Left cardiac atrium (tissue), 4 donors: ENCODE measurements at places on chromosomes 7 and 10. TPM values are rescaled to one million over a fixed set of nuclear protein-coding genes. Genes with fewer than 3 reads are reported as not detected.
A peak's percentile ranks its signal among the peaks of the same experiment; 100 is the strongest.

DNA sequence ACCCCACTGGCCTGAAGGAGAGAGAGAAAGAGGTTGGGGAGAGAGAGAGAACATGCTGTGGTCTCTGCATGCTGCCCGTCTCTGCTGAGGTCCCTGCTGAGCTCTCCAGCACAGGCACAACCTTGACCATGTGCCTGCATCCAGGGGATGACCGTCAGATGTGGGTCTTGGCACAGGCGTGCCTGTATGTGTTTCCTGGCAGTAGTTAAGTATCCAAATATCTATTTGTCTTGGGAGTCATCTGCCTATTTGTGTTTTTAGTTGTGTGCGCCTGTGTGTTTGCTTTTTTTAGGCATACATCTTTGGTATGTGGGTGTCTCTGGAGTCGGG lies 1.9 kb upstream of the UNC5B start:
- DNase-seq, result no peak

GRCh38 chr10:48649349-48649944 lies 35.2 kb upstream of the WDFY4 start:
- no peak for DNase-seq

DNA sequence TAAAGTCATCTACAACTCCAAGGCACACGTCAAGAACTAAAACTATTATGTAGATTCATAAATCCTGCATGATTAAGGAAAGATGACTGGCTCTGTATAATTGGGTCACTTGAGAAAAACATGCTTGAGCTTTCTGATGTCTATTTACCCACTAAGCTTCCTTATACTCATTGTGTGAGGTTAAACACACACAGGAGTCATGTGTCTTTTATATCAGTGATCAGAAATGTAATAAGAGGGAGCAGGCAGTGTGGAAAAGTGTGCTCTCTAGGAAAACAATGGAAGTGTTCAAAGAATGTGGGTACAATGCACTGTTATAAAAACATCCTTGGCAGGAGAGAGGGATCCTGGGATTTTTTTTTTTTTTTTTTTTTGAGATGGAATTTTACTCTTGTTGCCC lies 108.6 kb upstream of the ARID5B start:
- DNase-seq, result no peak

DNA sequence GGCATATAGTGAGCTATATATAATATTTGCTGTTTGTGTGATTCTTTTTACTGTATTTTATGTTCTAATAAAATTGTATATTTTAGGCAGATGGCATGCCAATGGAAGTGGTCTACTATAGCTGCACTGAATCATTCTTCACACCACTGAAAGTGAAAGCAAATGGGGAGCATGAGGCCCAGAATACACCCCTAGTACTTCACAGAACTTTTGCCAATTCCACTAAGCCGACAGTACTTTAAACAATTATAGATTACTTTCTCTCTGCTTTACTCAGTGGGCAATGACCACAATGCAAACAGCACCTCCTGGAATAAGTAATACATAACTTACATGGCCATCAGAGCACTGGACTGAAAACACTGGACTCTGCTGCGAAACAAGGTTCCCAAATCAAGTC lies 70.2 kb downstream of the ANKRD26 start:
- no peak for DNase-seq

DNA sequence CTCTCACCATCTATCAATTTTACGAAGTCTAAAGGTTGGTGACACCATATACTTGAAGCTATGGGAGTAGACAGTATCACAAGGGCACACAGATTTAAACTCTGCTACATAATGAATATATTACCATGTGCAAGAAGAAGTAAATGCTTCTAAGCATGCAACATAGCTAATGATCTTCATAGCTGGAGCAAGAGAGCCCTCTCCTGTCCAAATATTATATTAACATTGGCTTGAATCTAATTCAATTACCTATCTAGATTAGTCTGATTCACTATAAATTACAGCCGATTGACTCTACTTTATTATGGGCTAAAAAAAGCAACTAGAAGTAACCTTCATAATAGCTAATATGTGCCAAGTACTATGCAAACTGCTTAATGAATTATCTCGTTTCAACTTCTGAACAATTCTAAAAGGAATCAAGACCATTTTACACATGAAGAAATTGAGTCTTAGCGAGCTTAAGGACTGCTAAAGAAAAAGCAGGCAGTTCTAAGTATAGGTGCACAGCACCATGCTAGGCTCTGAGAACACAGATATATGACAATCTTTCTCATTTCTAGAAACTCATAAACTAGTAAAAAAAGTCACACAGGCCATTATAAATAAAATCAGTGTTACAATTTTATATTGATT lies 21.9 kb downstream of the FRA10AC1 start:
- no peak for DNase-seq

GRCh38 chr10:21529032-21529910 lies 3.8 kb upstream of the SKIDA1 start:
- no peak for DNase-seq

DNA sequence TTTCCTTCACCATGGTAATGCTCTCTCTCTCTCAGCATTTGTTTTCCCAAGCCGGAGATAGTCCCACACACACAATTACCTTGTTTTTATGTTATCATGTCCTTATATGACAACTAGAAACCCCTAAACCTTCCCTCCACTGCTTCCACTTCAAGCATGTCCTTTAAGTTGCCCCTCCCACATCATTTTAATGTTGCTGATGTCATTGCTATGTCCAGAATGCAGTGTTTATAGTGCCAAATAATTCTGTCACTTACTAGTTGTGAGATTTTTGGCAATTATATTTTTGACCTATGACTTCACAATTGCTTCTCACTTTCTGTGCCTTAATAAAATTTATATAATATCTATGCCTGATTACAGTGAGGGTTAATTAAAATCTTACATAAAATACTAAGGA lies 645.9 kb downstream of the XPNPEP1 start:
- DNase-seq, result no peak

DNA sequence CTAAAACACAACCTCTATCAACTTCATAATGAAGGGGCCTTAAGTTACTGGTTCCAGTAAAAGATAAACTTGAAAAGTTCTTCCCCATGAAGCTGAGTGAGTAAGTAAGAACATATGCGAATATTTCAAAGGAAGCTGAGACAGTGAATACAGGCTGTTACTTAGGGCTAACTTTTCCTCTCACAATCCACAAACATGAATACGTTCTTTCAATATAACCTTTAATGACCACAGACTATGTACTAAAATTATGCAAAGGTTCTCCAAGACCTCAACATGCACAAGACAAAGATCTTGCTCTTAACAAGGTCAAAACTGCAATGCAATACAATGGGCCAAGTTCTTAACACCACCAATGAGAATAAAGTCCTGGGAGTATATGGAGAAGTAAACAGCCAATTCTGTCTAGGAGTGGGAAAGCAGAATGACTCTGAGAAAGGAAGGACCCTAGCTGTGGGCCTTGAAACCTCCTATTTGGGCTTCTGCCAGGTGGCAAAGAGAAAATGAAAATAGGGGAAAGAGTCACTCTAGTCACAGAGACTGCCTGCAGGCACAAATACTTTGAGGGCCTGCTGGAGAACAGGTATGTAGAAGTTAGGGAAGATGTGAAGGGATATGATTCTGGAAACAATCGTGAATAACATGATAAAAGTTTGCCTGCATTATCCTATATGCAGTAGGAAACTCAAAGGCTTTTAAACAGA lies 43.7 kb downstream of the OSBPL3 start:
- DNase-seq, result no peak

LRRC4 gene
- 8.3 TPM for total RNA-seq

- no peak for DNase-seq
Measured at GRCh38 chr7:106243893-106244292, 40.9 kb downstream of the NAMPT start.

- no peak for DNase-seq
Measured at GRCh38 chr10:30103595-30104320, 44.4 kb upstream of the JCAD start.

DNA sequence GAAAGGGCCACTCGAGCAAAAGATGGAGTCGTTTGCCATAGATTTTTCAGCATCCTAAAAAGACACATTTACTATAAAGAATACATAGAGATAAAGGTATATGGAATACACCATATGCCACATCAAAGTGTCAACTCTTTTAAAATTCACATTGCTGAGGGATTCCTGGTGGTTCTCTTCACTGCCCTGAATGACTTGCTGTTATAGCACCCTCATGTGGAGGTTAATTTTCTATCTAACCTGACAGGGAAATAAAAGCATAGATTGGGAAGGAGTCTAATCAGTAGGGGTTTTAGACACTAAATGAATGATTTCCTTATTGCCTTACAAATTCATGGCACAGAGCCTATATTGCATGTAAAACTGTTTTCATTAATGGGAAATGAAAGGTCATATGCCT lies 25.9 kb downstream of the DNAH11 start:
- no peak for DNase-seq

BTBD16 gene
- 0.37 TPM for total RNA-seq

GRCh38 chr10:50234486-50234885 lies 16.8 kb downstream of the ASAH2 start:
- no peak for DNase-seq

HOGA1 gene
- total RNA-seq, result 13.2 TPM

GRCh38 chr7:23467806-23468525 lies 2.3 kb downstream of the IGF2BP3 start:
- DNase-seq, result no peak

ADAP1 gene
- total RNA-seq, result 6.9 TPM

DNA sequence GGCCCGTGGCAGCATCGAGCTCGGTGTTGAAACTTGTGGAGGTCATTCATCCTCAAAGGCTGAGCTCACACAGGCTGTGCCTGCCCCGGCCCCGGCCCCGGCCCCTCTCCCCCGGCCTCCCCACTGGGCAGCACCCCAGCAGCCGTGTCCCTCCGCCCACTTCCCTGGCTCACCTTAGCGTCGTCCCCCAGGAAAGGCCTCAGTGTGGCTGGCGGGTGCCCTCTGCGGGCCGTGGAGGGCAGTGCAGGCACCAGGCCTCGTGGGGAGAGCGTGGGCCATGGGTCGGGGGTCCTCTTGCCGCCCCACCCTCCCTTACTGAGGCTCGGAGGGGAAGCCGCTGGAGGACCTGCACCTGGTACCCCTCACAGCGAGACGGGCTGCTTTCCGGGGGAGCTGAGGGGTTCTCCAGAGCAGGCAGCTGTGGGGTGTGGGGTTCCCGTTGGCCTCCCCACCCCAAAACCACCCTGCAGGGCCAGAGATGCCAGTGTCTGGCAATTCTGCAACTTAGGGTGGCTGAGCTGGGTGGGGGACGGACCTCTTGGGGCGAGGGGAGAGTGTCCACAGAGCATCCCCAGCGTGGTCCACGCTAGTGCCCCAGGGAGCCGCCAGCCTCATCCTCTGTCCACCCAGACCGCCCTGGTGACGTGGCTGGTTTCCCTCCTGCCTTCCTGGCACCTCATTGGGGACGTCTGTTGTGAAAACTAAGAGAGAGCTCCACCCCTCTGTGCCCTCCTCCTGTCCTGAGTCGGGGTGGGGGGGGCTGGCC lies 44.2 kb upstream of the DPYSL4 start:
- peak; percentile 50 for DNase-seq

DNA sequence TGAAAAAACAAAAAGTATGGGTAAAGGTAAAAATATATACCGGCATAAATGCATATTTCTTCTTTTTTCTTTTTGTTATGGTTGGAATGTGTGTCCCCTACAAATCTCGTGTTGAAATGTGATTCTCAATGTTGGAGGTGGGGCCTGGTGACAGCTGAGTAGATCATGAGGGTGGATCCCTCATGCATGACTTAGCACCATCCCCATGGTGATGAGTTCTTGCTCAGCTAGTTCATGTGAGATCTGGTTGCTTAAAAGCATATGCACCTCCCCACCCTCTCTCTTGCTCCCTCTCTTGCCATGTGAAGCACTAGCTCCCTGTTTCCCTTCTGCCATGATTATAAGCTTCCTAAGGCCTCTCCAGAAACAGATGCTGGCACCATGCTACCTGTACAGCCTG lies 93.3 kb downstream of the HYCC1 start:
- no peak for DNase-seq

GRCh38 chr7:39085590-39086049 lies 107.9 kb downstream of the POU6F2 start:
- peak; percentile 30 for DNase-seq

GRCh38 chr10:29491918-29492317 lies 142.9 kb downstream of the SVIL start:
- no peak for DNase-seq

PDK4 gene
- 528 TPM for total RNA-seq

GRCh38 chr7:80313067-80313626 lies 178.5 kb downstream of the GNAI1 start:
- no peak for DNase-seq

DNA sequence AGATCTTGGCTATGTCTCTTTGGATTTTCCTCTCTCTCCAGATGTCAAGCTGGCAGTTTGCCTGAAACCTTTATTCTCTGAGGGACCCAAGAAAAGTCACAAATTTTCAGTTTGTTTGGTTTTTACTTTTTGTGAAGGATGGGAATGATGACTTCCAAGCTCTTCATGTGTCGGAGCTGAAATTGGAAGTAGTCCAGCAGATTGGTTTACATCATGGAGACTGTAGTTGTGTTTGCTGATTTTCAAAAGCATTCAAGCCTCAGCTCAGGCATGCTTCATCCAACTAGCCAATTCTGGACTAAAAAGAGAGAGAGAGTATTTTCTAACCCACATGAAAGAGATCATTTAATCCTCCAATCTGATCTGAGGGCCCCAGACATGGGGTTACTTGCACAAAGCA lies 326.2 kb upstream of the AUTS2 start:
- DNase-seq, result no peak

CACNB2 gene
- total RNA-seq, result 23.7 TPM

- peak; percentile 49 for DNase-seq
Measured at GRCh38 chr10:59807629-59808620, 54.7 kb upstream of the MRLN start.

- peak; percentile 52 for DNase-seq
Measured at GRCh38 chr7:74542558-74543117, 88.9 kb downstream of the GTF2IRD1 start.

- no peak for DNase-seq
Measured at GRCh38 chr10:63164166-63164623, 31.1 kb downstream of the NRBF2 start.

RAPGEF5 gene
- total RNA-seq, result 29.8 TPM

TCTN3 gene
- total RNA-seq, result 20.2 TPM

DNA sequence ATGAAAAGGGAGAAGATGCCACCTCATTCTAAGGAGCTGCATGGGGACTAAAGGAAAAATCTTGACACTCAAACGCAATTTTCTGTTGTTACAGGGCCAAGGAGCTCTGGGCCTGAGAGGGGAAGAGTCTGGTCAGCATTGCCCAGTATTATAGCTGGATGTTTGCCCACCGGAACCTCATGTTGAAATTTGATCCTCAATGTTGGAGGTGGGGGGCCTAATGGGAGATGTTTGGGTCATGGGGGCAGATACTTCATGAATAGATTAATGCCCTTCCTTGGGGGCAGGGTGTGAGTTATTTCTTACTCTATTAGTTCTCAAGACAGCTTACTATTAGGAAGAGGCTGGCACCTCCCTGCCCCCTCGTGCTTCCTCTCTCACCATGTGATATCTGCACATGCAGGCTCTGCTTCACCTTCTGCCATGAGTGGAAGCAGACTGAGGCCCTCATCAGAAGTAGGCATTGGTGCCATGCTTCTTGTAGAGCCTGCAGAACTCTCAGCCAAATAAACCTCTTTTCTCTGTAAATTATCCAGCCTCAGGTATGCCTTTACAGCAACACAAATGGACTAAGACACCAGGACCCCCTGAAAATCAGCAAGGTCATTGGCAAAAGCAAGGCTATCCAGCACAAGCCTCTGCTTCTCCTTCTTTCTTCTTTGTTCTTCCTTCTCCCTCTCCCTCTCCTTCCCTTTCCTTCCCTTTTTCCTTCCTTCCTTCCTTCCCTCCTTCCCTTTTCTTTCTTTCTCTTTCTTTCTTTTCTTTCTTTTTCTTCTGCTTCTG lies 15.1 kb downstream of the GCK start:
- DNase-seq, result no peak

FAM25C gene
- total RNA-seq, result not detected

- no peak for DNase-seq
Measured at GRCh38 chr10:60267802-60268201, 121.9 kb downstream of the ANK3 start.

RHOBTB1 gene
- 14.1 TPM for total RNA-seq
